Transverse colon (tissue), 4 donors: ENCODE measurements at places on chromosomes 2 and 18. TPM values are rescaled to one million over a fixed set of nuclear protein-coding genes. Genes with fewer than 3 reads are reported as not detected.

Gene NDUFAF7
- 19.7 TPM for total RNA-seq

- no peaks in the 10 kb centered on the region for H3K4me1 ChIP-seq
- no peaks in the 10 kb centered on the region for H3K36me3 ChIP-seq
- H3K27me3 ChIP-seq = no peaks in the 10 kb centered on the region
- no peak overlapping the region for H3K4me3 ChIP-seq
These were observed 329.0 kb upstream of the LRATD1 start for GRCh38 chr2:14303366-14304115.

DNA sequence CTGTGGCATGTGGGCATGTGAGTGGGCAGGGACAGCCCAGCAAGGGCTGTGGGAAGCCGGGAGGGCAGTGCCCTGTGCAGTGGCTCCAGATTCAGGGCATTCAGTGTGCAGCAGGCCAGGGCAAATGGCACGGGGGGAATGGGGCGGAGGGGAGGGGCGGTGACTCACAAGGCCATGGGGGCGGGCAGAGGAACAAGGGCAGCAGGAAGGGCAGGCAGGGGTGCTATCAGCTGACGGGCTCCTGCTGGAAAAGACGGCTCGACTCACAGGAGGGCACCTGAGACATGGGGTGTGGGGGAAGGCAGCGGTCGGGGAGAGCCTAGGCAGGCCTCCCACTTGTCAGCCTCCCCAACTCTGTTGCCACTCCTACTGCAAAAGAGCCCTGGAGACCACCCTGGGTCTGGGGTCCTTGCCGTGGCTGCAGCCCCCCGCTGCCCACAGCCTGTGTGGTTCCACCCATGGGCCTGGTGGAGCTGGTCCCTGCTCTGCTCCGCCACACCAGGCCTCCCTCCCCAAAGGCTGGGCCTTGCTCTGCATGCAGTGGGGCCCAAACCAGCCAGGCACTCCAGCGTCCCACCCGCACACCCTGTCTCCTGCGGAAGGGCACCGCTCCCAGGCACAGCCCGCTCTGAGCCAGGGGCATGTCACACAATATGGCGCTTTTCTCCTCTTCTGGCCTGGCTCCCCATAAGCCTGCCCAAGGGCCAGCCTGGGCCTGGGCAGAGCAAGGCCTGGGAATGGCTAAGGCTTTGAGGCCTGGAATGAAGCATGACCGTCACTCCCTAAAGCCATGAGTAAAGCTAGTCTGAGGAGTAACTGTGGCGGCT, 25.9 kb downstream of the HS6ST1 start:
- H3K4me1 ChIP-seq = peaks cover 3% of the 10 kb centered on the region
- H3K4me3 ChIP-seq = no peak overlapping the region
- no peaks in the 10 kb centered on the region for H3K27me3 ChIP-seq
- H3K27ac ChIP-seq = no peak overlapping the region
- no peaks in the 10 kb centered on the region for H3K36me3 ChIP-seq

Gene ITPRIPL1
- not detected for total RNA-seq

DNA sequence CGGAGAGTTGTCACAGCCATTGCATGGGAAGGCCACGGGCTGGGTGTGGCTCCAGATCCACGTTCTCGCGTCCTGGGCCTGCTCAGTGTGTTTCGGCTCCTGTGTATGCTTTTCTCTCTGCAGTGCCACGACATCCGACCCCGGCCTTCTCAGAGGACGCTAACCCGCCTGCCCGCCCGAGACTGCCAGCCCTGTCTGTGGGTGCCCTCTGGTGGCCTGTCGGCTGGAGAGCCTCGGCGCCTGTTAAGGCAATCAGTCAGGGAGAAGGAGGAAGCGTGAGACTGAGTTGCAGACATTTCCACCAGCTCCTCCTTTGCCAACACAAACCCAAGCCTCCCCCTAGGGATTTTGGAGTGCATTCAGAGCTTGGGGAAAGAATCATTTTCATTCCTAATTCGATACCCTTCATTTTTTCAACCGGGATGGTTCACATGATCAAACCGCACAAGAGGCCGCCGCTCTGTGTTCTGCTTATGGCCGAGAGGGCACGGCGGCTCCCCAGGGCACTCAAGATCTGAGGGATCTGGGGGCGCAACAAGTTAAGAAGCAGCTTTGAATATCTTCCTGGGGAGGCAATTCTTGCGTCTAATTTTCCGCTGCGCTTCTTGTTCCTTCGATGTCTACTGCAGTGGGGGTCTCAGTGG, 37.5 kb upstream of the ZBTB7C start:
- no peak overlapping the region for H3K27ac ChIP-seq
- peaks cover 3% of the 10 kb centered on the region for H3K4me1 ChIP-seq
- peak; percentile 84 for DNase-seq
- H3K27me3 ChIP-seq = peaks cover 15% of the 10 kb centered on the region

DNA sequence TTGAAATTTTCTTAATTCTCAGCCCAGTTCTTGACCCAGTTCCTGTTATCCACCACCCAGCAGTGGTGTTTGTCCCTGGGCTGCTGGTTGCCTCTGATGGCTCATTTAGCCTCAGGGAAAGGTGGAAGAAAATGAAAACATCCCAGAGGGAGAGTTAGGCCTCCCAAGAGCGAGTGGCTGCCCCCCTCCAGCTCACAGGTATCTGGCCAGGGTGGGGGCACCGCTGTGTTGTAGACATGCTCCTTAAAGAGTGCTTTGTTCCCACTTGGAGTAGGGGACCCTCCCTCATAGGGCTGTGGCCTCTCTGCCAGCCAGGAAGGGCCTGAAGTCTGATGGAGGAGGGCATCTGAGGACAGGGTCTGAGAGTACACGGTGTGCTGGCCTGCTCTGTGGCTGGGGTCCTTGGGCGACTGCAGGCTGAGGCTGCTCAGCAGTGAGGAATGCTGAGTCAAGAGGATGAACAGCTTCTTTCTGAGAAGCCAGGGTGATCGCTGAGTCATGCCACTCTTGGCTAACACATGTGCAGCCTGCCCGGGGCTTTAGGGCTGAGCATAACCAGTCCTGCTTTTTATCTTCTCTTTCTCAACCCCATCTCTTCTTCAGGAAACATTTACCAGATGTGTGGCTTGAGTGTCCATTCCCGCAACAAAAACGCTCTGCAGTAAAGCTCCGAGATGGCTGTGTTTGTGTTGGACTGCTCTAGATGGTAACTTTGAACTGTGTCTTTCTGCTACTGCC, 72.3 kb downstream of the IL1R2 start:
- H3K27me3 ChIP-seq = no peaks in the 10 kb centered on the region
- H3K27ac ChIP-seq = peak overlapping the region; percentile 93
- H3K4me1 ChIP-seq = peaks cover 33% of the 10 kb centered on the region

Gene ESPNL
- 4.4 TPM for total RNA-seq

DNA sequence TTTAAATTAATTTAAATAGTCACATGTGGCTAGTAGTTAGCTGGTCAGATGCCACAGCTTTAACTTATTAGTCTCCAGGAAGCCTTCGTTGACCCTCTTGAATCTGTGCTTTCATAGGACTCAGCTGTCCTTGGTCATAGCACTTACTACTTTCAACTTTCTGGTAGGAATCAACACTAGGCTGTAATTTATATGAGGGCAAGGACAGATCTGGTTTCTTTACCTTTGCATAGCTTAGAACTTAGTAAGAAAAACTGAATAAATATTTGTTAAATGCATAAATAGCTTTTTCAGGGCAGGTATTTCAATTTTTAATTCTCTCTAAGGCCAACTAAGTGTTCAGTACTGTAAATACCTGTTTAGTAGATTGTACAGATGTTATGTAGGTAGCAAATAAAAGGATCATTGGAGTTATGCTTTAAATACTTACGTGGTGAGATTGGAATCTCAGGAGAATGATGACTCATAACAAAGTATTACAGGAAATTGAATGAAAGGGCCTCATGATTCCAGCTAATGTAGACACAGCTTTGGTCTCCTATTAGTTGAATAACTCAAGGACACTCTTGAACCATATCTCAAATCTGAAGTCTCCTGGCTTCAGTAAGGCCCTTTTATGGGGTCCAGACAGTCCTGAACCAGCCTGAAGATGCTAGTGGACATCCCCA, 2.6 kb downstream of the CLIP4 start:
- DNase-seq = no peak
- no peak overlapping the region for H3K4me3 ChIP-seq
- H3K36me3 ChIP-seq = no peaks in the 10 kb centered on the region
- H3K4me1 ChIP-seq = peaks cover 6% of the 10 kb centered on the region
- H3K27ac ChIP-seq = peak overlapping the region; percentile 92

Gene ANKRD30BL
- total RNA-seq = not detected

DNA sequence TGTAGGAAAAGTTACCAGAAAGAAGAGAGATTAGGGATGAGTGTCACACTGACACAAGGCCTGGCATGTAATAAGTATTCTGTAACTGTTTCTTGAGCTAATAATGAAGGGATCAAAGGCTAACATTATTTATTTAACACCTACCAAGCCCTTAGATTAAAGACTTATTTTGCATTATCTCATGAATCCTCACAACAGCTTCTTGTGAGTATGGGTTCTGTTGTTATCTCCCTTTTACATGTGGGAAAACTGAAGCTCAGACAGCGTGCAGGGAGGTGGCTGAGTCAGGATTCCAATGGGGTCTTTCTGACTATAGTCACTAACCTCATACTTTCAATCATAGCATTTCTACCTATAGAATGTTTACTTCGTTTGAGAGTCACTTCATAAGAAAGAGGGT, 79.0 kb upstream of the PROKR1 start:
- no peaks in the 10 kb centered on the region for H3K4me1 ChIP-seq
- H3K4me3 ChIP-seq = no peak overlapping the region
- no peak overlapping the region for H3K27ac ChIP-seq
- H3K27me3 ChIP-seq = no peaks in the 10 kb centered on the region
- no peaks in the 10 kb centered on the region for H3K36me3 ChIP-seq
